ENCODE measurements at places on chromosomes 7 and 10. TPM values are rescaled to one million over a fixed set of nuclear protein-coding genes. Genes with fewer than 3 reads are reported as not detected.
A peak's percentile ranks its signal among the peaks of the same experiment; 100 is the strongest.

DNA sequence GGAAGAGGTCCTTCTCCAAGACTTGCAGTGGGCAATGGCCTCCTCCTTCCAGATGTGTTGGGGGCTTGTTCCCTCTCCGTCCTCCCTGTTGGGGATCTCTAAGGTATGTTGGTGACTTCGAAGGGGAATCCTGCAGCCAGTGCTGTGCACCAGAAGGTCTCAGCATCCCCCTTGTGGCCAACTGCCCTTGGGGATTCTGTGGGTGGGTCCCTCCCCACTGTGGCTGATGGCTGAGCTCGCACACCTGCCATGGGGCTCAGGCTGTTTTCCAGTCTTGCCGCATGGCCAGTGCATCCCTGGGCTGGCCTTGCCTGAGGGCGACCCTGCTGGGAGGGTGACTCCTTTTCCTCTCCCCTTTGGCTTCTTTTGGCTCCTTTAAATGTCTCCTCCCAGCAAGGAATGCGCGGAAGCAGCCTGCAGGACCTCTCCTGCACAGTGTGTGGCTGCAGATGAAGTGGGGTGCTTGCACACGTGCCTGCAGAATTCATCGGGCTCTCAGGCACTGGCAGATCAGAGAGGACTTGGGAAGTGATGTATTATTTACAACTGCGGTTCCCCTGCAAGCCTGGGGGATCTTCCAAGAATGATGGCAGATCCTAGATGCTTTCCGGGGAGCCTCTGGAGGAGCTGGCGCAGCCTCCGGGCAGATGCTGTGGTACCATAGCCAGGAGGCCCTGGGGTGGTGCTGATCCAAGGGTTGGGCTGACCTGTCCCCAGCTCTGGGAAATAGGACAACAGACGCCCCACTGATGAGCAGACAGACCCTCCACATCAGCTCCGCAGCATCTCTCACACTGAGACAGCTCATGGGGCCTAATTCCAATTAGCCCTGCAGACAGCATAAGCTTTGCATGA is 410.0 kb downstream of the TCERG1L start:
- H3K27ac ChIP-seq: no peak overlapping the region
- no peaks in the 10 kb centered on the region for H3K36me3 ChIP-seq
- DNase-seq: no peak
- H3K4me1 ChIP-seq: no peaks in the 10 kb centered on the region
- H3K27me3 ChIP-seq: no peaks in the 10 kb centered on the region

- no peak for DNase-seq
- no peak overlapping the region for H3K4me3 ChIP-seq
- no peak overlapping the region for H3K27ac ChIP-seq
- peaks cover 16% of the 10 kb centered on the region for H3K4me1 ChIP-seq
Measured at GRCh38 chr7:111992601-111993000, 213.6 kb downstream of the DOCK4 start.

DNA sequence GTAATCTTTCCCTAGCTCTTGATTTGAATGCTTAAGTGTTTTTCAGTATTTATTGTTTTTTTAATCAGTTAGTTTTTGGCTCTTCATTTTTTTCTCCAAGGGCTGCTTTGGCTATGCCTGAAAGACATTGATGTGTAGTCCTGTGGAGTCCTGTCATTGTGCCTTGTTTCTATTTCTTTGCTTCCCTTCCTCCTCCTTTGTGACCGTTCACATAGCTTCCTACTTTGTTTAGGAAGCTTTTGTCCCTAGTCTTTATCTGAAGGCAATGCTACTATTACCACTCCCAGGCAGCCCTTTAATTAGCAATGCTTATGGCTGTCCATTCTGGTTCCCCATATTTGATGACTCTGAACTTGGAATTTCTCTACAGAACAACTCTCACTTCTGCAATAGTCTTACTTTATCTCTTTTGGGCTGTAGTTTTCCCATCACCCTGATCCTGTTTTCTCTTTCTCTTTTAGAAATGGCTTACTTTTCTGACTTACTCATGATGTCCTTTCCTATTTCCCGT is 39.9 kb downstream of the ADCYAP1R1 start:
- DNase-seq: no peak
- H3K4me1 ChIP-seq: no peaks in the 10 kb centered on the region
- no peaks in the 10 kb centered on the region for H3K27me3 ChIP-seq
- no peak overlapping the region for H3K4me3 ChIP-seq

GRCh38 chr10:28991333-28992270 is 297.3 kb upstream of the LYZL1 start:
- no peaks in the 10 kb centered on the region for H3K27me3 ChIP-seq
- H3K27ac ChIP-seq: no peak overlapping the region
- peaks cover 7% of the 10 kb centered on the region for H3K4me1 ChIP-seq
- H3K36me3 ChIP-seq: no peaks in the 10 kb centered on the region
- DNase-seq: peak; percentile 55
- no peak overlapping the region for H3K4me3 ChIP-seq

DNA sequence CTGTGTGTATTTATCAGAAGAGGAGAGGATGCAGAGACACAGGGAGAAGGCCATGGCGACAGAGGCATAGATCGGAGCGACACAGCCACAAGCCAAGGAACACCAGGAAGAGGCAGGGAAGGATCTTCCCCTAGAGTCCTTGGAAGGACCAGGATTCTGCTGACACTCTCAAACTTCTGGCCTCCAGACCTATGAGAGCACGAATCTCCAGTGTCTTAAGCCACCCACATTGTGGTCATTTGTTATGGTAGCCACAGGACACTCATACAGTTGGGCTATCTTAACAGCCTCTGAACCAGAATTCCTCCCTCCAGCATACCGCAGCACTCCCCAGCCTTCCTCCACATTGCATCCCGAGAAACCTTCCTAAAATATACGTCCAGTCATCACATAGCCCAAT is 367.0 kb upstream of the MGMT start:
- H3K27me3 ChIP-seq: no peaks in the 10 kb centered on the region
- DNase-seq: no peak
- no peaks in the 10 kb centered on the region for H3K36me3 ChIP-seq
- H3K27ac ChIP-seq: no peak overlapping the region

GRCh38 chr7:140223515-140224221 is 46.9 kb upstream of the KDM7A start:
- H3K4me1 ChIP-seq: no peaks in the 10 kb centered on the region
- no peak overlapping the region for H3K27ac ChIP-seq
- no peak overlapping the region for H3K4me3 ChIP-seq
- no peaks in the 10 kb centered on the region for H3K36me3 ChIP-seq

GRCh38 chr7:100745184-100745583 is 11.8 kb downstream of the ZAN start:
- peaks cover 16% of the 10 kb centered on the region for H3K27me3 ChIP-seq
- H3K4me3 ChIP-seq: peak overlapping the region; percentile 40
- DNase-seq: peak; percentile 67
- no peak overlapping the region for H3K27ac ChIP-seq
- H3K4me1 ChIP-seq: no peaks in the 10 kb centered on the region

- peak; percentile 42 for DNase-seq
- H3K36me3 ChIP-seq: peaks cover 38% of the 10 kb centered on the region
- H3K27ac ChIP-seq: peak overlapping the region; percentile 70
- peaks cover 96% of the 10 kb centered on the region for H3K4me1 ChIP-seq
- H3K27me3 ChIP-seq: no peaks in the 10 kb centered on the region
Measured at GRCh38 chr10:44981172-44982113, 2.8 kb upstream of the DEPP1 start.

DNA sequence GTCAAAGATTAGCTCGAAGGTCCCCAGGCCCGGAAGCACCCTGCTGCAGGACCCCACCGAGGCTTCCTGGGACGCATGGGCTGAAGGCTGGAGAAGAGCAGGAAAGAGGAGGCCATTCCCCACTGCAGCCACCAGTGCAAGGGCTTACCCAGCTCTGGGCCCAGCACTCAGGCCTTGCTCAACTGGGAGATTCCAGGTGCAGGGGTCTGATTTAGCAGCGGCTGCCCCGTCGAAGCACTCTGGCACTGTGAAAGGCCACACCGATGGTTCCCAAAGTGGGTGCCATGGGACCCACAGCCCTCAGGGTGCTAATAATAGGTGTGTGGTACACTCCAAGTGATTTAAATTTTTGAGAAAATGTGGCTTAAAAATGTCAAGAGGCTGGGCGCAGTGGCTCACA is 130.9 kb downstream of the OAT start:
- no peaks in the 10 kb centered on the region for H3K36me3 ChIP-seq
- no peak overlapping the region for H3K27ac ChIP-seq
- H3K4me3 ChIP-seq: no peak overlapping the region
- H3K27me3 ChIP-seq: no peaks in the 10 kb centered on the region
- no peak for DNase-seq

- no peaks in the 10 kb centered on the region for H3K27me3 ChIP-seq
- no peaks in the 10 kb centered on the region for H3K36me3 ChIP-seq
- H3K4me3 ChIP-seq: peak overlapping the region; percentile 83
- H3K27ac ChIP-seq: peak overlapping the region; percentile 87
Measured at GRCh38 chr7:90595342-90595800, 750 bp upstream of the CDK14 start.

DNA sequence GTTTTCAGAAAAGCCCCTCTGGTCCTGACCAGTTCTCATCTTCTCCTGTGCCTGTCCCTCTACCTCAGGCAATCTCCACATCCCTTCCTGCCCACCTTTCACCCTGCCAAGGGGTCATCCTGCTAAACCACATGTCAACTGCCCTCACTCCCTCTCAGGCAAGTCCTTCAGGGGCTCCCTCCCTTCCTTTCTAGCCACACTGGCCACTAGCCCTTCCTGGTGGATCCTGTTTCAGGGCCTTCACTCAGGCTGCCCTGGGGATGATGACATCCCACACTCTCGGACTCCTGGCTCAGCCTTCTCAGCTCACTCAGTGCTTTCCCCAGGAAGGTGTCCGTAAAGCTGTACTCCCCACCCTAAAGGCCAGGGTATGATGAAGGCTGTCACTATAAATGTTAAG is 13.4 kb downstream of the STEAP1B start:
- DNase-seq: no peak
- H3K36me3 ChIP-seq: no peaks in the 10 kb centered on the region
- H3K4me3 ChIP-seq: no peak overlapping the region
- H3K27ac ChIP-seq: no peak overlapping the region

The PRF1 gene
- 29.5 TPM for total RNA-seq
